A549 treated with RU486 at 1 μM for 4 hours (cell line): ENCODE measurements at places on chromosomes 5 and 9. TPM values are rescaled to one million over a fixed set of nuclear protein-coding genes. Genes with fewer than 3 reads are reported as not detected.

Gene TRIP13
- total RNA-seq, result 60.8 to 66.9 TPM (median 66.4 TPM) in 5 replicates

Gene MAMDC4
- total RNA-seq, result 1.8 to 5.2 TPM (median 3.6 TPM) in 5 replicates

Gene IL31RA
- 1.3 to 1.8 TPM (median 1.4 TPM) in 5 replicates for total RNA-seq

Gene PCDHA4
- 1.3 to 1.7 TPM (median 1.5 TPM) in 5 replicates for total RNA-seq

Gene SOWAHA
- 0.16 to 0.17 TPM (median 0.17 TPM) in 4 of 5 replicates, not detected in the other for total RNA-seq

Gene CER1
- total RNA-seq, result not detected in 5 replicates

Gene C5orf52
- not detected in 5 replicates for total RNA-seq

Gene CDH18
- total RNA-seq, result not detected in 5 replicates

Gene EXOSC3
- total RNA-seq, result 73.4 to 93.7 TPM (median 85.5 TPM) in 5 replicates

Gene CTNND2
- total RNA-seq, result not detected in 5 replicates

Gene PTGER4
- total RNA-seq, result 0.70 to 1.0 TPM (median 0.94 TPM) in 5 replicates

Gene AQP3
- total RNA-seq, result 15.9 to 27.5 TPM (median 22.9 TPM) in 5 replicates

Gene CRB2
- 0.03 to 0.08 TPM (median 0.05 TPM) in 5 replicates for total RNA-seq

Gene RANBP3L
- not detected in 5 replicates for total RNA-seq

Gene F2RL2
- 3.3 to 6.3 TPM (median 5.3 TPM) in 5 replicates for total RNA-seq

Gene SLC46A2
- total RNA-seq, result not detected in 5 replicates

Gene AJM1
- total RNA-seq, result 3.1 to 4.4 TPM (median 4.0 TPM) in 5 replicates

Gene ABO
- total RNA-seq, result not detected in 5 replicates

Gene PCDHGB1
- total RNA-seq, result 1.2 to 2.3 TPM (median 1.9 TPM) in 5 replicates

Gene PTGR1
- total RNA-seq, result 349 to 400 TPM (median 393 TPM) in 5 replicates

Gene PRDM9
- total RNA-seq, result not detected in 5 replicates

Gene PCDHGA10
- not detected in 5 replicates for total RNA-seq

Gene NOXA1
- 1.1 to 2.4 TPM (median 1.7 TPM) in 5 replicates for total RNA-seq

Gene PKD2L2
- not detected in 5 replicates for total RNA-seq

Gene GFPT2
- total RNA-seq, result 45.0 to 58.8 TPM (median 54.6 TPM) in 5 replicates

Gene CDK7
- total RNA-seq, result 57.4 to 74.0 TPM (median 60.4 TPM) in 5 replicates

Gene MLANA
- not detected in 5 replicates for total RNA-seq

Gene NUP155
- 13.5 to 20.9 TPM (median 17.3 TPM) in 5 replicates for total RNA-seq

Gene SPAG8
- 0.26 to 0.47 TPM (median 0.41 TPM) in 5 replicates for total RNA-seq

Gene TAF1L
- total RNA-seq, result 0.02 TPM in 1 of 5 replicates, not detected in the others

Gene DRD1
- 0.37 to 1.0 TPM (median 0.64 TPM) in 5 replicates for total RNA-seq

Gene PCDHB7
- not detected in 5 replicates for total RNA-seq

Gene SGCD
- total RNA-seq, result 3.7 to 4.5 TPM (median 4.0 TPM) in 5 replicates

Gene ADAMTS6
- total RNA-seq, result 0.06 to 0.31 TPM (median 0.08 TPM) in 5 replicates

Gene SAPCD2
- 14.0 to 28.0 TPM (median 25.8 TPM) in 5 replicates for total RNA-seq

Gene MARCHF11
- not detected in 5 replicates for total RNA-seq

Gene RASGRF2
- 1.8 to 2.5 TPM (median 2.1 TPM) in 5 replicates for total RNA-seq

Gene GRM6
- total RNA-seq, result not detected in 5 replicates

Gene C5orf34
- 3.0 to 6.6 TPM (median 5.1 TPM) in 5 replicates for total RNA-seq

Gene SLC25A46
- total RNA-seq, result 14.7 to 33.5 TPM (median 32.5 TPM) in 5 replicates

Gene ZNF366
- not detected in 5 replicates for total RNA-seq

Gene SLC34A1
- not detected in 5 replicates for total RNA-seq

Gene SVEP1
- total RNA-seq, result 1.2 to 1.7 TPM (median 1.6 TPM) in 5 replicates

Gene TLX3
- total RNA-seq, result not detected in 5 replicates

Gene MRPS2
- 104 to 142 TPM (median 132 TPM) in 5 replicates for total RNA-seq

Gene ANXA2R
- 1.9 to 3.0 TPM (median 2.2 TPM) in 5 replicates for total RNA-seq

Gene NME5
- total RNA-seq, result not detected in 5 replicates

Gene IGFBPL1
- total RNA-seq, result 2.1 to 3.0 TPM (median 2.9 TPM) in 5 replicates

Gene FRMD3
- 2.3 to 3.0 TPM (median 2.6 TPM) in 5 replicates for total RNA-seq

Gene LHFPL2
- total RNA-seq, result 39.0 to 60.7 TPM (median 56.2 TPM) in 5 replicates

Gene SMIM27
- total RNA-seq, result 11.5 to 15.6 TPM (median 14.5 TPM) in 5 replicates

Gene DMRT3
- total RNA-seq, result not detected in 5 replicates
